ENCODE measurements at places on chromosomes 6 and 20.

GRCh38 chr6:144304223-144304848 lies 19.2 kb downstream of the UTRN start:
- no peak for DNase-seq

DNA sequence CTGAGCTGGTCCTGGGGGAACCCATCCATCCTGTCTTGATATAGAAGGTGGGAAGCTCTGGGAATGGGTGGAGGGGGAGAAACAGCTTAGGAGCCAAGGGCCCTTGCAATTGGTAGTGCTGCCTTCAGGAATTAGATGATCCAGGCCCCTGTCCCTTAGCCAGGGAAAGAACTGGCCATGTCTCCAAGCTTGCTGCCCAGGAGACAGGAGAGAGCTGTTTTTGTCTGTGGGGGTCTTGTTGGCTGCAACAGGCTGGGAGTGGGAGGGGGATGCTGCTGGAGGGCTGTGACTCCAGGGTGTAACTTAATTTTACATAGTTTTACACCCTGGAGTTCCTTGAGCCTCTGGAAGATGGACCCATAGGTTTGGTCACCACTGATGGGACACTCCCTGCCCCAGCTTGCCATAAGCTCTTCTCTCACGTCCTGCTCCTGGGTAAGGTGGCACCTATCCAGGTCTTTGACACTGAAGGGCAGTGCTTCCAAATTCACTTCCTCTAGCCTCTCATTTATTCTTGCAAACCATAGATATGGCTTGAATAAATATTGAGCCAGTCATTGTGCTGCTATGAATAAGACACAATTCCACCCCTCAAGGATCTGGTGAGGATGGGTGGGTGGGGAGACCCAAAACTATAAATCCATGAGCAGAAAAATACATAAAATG lies 16.8 kb downstream of the VEGFA start:
- no peak for DNase-seq

DNA sequence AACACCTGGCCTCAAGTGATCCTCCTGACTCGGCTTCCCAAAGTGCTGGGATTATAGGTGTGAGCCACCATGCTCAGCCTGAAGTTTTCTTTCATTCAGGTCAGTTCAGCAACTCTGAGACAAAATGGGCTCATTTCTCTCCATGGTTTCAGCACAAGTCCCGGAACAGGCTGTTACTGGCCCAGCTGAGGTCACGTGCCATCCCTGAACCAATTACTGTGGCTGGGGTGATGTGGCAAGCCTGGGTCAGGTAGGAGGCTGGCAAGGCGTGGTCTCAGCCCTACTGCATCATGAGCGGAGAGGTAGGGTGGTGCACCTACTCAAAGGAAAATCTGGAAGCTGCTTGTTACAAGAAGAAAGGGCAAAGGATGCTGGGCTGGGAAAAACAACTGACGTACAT lies 326.4 kb downstream of the KIF16B start:
- no peak for DNase-seq

GRCh38 chr6:41515995-41516394 lies 30.2 kb upstream of the FOXP4 start:
- no peak for DNase-seq

GRCh38 chr6:157656437-157656997 lies 166.5 kb upstream of the SNX9 start:
- DNase-seq: no peak

GRCh38 chr6:146354451-146354850 lies 189.2 kb upstream of the RAB32 start:
- no peak for DNase-seq

DNA sequence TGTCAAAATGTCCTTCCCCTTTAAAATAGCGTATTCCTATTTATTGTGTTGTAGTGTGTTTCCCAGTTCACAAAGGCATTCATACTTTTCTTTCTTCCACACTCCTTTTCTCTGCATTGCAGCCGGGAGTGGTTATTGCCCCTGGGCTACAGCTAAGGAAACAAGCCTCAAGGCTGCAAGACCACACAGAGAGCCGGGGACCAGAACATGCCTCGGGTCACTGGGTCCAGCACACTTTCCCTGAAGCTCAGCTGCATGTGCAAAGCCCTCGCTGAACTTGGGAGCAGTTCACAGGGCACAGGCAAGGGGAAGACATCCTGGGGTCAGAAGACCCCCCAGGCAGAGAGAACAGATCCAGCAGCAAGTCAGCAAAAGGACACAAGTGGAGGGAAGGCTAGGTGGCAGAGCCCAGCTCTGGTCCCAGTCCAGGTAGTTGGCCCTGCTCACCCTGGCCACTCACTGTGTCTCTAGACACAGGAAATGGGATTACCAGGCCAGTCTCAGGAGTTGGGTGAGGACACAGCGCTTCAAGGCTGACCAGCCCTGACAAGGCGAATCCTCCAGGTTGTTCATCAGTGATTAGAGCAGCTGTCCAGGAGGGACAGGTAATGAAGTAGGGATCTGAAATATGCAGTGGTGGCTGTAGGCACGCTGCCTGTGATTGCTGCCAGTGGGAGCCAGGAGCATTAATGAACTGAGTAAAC lies 118.2 kb downstream of the CD83 start:
- DNase-seq: no peak

GRCh38 chr6:37756135-37756534 lies 58.5 kb upstream of the MDGA1 start:
- DNase-seq: no peak

GRCh38 chr6:39853604-39854003 lies 61.4 kb downstream of the DAAM2 start:
- no peak for DNase-seq
